ENCODE measurements at places on chromosomes 4 and X.

GRCh38 chrX:68909945-68910344 is 81.1 kb downstream of the EFNB1 start:
- no peak for DNase-seq

DNA sequence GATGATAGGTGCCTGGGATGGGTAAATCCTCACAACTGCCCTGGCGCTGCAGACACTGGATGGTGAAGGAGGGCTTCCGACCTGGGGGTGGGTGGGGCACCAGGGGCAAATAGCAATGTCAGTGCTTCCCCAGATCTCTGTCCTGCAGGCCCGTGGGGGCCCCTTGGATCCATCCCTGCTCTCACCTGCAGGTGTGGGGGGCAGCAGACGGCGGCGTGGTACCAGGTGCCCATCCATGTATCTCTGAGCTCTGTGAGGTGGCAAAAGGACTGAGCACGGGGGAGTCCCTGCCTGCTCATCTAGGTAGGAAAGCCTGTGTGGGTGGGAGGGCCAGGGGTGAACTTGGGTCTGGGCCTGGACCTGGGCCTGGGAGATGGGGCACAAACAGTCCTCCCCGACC is 6.5 kb upstream of the SYP start:
- no peak for DNase-seq

GRCh38 chr4:7863911-7864681 is 75.6 kb downstream of the AFAP1 start:
- no peak for DNase-seq

DNA sequence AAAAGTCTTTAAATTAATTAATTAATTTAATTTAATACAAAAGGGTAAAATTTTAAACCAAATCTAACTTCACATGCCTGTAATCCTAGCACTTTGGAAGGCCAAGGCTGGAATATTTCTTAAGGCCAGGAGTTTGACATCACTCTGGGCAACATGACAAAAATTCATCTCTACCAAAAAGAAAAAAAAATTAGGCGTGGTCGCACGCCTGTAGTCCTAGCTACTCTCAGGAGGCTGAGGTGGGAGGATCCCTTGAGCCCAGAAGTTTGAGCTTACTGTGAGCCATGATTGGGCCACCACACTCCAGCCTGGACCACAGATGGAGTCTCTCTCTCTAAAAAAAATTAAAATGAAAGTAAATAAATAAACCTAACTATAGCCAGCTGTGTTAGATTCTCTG is 39.2 kb upstream of the ANTXR2 start:
- no peak for DNase-seq

DNA sequence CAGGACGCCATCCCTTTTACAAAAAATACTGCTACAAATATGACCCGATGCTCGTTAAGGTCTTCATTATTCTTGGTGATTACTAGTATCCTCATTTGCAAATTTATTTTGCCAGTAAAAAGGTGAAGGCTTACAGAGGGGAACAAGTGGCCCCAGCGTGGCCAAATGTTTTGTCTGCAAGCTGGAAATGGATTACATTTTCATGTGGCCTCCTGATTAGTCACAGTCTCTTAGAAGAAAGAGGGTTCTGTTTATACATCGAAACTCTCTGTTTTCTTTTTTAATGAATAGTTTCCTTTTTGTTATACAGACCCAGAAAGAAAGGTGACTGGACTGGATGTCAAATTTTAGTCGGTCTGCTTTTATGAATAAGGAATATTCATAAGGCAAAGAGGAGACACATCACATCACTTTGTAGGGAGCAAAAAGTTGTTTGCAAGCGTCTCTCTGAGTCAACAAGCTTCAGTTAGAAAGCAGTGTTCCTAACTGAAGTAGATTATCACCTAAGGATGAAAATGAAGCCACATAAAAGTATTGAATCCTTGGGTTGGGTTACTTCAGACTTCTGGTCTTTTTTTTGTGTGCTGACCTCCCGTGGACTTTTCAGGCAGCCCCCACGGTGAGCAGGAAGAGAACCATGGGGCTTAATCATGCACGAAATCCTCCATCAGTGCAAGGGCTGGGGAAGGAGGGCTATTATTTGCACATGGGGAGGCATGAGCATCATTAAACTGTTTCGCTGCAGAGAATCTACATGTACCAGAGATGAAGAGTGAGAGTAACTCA is 125.6 kb downstream of the ARSF start:
- no peak for DNase-seq

DNA sequence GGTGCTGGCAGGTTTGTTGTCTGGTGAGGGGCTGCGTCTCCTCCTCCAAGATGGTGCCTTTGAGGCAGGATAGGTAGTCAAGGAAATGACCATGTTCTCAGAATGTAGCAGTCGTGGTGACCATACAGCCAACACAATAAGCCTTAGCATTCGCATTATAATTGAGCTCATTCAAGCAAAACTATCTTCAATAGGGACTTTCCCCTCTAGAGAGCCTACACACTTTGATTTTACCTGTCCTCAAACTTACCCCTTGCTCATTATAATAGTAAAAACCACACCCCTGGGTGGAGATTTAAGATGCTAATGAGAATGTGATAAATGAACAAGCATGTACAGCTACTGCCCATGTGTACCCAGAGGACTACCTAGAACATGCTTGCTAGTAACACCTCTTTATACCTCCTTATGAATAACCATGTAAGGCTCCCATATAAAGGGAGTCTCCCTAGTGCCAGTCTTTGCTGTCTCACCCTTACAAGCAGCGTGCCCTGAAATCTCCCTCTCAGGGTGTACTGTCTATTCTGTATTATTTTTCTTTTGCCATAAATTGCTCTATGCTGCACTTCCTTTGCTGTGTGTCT is 48.2 kb downstream of the FGFBP1 start:
- no peak for DNase-seq

DNA sequence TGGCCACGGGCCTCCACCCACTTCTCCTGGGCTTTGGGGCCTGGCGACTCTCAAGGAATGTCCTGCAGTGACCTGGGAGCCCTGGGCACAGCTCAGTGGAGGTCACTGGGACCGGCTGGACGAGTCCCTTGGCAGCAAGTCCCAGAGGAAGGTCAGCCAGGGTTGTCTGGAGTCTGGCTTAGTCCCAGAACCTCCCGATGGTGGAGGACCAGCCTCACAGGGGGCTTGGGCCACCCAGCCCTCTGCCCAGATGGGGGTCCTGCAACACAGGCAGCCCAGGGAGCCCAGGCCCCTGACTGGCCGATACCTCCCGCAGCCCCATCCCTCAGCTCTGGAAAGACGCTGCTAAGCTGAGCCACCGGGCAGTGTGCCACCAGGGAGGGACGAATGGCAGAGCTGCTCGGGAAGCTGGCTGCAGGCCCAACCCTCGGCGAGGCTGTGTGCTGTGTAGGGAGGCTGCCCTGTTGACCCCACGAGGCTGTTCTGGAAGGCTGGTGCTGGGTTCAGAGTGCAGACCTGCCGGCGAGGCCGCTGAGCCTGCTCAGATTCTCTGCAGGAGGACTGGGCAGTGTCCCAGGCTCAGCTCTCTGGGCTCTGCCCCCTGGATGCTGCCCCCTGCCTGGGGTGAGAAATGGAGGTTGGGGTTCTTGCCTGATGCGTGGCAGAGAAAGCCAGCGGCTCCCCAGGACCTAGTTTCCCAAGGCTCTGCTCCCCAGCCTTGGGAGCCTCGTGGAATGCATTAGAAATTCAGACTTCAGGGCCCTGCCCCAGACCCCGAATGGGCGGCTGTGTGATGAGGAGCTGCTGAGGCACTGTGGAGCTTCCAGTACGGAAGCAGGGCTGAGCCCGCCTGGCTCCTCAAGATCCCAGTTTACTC is 61.7 kb downstream of the ADRA2C start:
- peak; percentile 76 for DNase-seq

DNA sequence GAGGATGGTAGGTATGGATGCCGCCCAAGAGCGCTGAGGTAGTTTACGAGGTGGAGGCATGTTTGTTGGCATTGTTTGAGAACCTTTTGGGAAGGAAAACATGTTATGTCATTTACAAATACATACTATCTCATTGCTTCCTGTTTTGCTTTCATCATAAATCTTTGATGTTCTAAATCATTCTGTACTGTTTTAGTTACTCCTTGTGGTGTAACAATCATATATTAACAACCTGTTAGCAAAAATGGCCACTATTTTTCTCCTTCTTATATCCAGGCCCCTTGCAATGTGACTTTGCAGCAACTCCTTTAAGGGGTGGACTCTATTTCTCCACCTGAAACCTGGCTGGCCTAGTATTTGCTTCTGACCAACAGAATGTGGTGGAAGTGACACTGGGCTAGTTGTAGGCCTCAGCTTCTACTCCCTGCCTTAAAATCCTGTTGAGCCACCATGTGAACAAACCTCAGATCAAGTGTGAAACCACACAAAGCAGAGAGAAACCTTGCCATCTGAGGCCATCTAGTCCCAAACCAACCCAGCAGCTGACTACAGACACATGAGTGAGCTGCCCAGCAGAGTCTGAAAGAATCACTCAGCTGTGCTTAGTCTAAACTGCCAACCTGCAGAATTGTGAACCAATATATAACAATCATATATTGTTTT is 15.8 kb upstream of the CXorf38 start:
- DNase-seq = no peak

DNA sequence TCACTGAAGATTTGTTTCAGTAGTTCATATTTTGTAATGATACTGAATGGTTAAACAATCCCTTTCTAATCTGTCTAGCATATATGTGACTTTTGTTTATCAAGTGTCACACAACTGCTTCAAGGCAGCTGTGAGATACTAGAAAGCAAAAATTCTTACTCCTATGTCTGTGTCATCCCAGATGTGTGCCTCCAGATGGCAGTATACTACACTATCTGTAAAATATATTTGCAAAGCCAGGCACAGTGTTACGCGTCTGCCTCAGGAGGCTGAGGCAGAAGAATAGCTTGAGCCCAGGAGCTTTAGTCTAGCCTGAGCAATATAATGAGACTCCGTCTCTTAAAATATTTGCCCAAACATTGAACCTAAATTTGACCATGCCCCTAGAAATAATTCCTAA is 4.0 kb downstream of the NUDT10 start:
- peak; percentile 42 for DNase-seq

- DNase-seq = no peak
Observed at GRCh38 chrX:40278340-40279090, 180.8 kb upstream of the BCOR start.

DNA sequence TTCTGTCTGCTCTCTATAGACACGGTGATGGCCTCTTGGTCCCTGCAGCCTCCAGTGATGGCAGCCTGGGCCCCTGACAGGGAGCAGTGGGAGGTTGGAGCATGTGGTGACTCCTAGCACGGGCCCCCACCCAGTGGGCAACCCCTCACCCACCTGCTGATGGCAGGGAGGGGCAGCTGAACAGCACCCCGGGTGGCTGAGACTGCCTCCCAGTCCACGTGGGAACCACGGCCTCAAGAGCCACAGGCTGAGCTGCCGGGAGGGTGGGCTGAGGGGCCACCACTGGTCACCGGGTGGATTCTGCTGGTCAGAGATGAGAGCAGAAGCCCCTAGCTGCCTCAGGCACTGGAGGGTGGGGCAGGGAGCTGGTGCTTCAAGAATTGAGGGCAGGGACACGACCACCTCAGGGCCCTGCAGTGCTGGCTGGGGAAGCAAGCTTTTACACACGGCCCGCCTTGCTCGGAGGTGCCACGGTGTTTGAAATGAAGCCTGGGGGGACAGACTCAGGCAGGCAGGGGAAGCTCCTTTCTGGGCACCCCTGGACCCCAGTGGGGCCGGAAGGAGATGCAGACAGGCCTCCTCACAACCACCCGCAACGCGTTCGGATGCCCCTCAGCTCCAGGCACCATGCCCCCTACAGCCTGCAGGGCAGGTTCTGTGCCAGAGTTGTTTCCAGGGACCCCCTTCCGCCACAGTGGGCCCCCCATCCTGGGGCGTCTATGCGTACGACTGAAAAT is 6.3 kb upstream of the HAUS3 start:
- peak; percentile 24 for DNase-seq

DNA sequence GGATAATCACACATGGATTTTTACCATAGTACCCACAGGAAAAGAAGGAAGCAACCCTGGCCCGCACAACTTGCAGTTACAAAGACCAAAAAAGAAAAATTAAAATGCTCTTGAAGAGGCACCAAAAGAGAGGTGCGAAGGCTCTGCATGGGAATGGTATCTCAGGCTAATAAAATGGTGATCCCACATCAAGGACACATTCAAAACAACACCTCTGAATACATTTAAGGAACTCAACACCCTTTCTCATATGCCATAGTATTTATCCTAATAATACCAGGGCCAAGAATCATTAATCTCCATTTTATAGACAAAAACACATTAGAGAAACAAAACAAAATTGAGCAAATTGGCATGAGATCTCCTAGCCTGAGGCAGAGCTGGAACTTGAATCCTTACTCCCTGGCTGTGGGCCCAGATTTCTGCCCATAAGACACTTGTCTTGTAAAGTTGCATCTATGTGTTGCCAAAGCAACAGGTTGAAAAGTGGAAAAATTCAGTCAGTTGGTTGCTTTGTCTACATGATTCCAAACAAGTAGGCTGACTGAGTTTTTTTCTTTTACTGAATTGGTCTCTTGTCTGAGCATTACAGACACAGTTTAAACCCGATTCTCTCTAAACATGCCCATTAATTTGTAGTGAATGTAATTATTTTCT is 33.5 kb downstream of the GUCY2F start:
- no peak for DNase-seq

GRCh38 chrX:44747969-44748368 is 95.9 kb upstream of the DUSP21 start:
- DNase-seq = peak; percentile 26

GRCh38 chrX:41923978-41924683 is 777 bp upstream of the CASK start:
- peak; percentile 50 for DNase-seq

GRCh38 chrX:129823115-129823514 is 20.6 kb downstream of the ZDHHC9 start:
- DNase-seq = peak; percentile 51

- DNase-seq = no peak
Observed at GRCh38 chr4:143307531-143307930, 29.1 kb upstream of the GAB1 start.

DNA sequence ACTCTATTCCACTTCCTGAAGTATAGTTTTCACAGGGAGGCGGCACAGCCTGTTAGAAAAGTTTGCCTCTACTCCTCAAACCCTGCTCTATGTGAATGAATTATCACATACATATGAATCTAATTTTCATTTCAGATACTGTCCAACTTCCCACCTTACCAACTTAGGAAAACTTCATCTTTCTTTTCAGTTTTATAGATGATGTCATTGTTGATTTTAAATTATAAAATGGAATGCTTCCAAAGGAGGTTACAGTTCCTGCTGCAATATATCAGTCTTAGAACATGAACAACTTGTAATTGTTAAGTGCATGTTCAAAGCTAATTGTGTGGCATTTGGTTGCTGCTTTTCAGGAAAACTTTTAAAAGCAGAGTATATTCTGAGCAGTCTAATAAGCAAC is 92.4 kb downstream of the NEUROG2 start:
- no peak for DNase-seq

GRCh38 chr4:18508786-18509185 is 487.2 kb upstream of the LCORL start:
- no peak for DNase-seq

DNA sequence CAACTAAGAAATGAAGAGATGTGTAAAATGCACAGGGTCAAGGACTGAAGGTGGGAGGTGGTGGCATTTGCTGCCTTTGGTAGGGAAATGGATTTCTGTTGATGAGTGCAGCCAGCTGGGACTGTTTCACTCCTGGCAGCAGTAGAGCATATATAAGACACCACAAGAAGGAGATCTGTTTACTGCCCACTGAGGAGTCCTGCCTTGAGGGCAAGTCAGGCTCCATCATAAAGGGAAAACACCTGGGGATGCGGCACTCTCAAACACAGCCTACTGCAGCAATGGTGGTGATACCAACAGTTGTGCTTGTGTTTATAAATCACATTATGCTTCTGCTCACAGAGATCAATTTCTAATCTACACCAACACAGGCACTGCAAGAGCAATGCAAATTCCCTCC is 222.1 kb downstream of the TACR3 start:
- DNase-seq = no peak

GRCh38 chrX:130015181-130015580 is 32.7 kb downstream of the BCORL1 start:
- no peak for DNase-seq
